H4 (cell line): ENCODE measurements at places on chromosomes 1 and 21. TPM values are rescaled to one million over a fixed set of nuclear protein-coding genes. Genes with fewer than 3 reads are reported as not detected.

DNA sequence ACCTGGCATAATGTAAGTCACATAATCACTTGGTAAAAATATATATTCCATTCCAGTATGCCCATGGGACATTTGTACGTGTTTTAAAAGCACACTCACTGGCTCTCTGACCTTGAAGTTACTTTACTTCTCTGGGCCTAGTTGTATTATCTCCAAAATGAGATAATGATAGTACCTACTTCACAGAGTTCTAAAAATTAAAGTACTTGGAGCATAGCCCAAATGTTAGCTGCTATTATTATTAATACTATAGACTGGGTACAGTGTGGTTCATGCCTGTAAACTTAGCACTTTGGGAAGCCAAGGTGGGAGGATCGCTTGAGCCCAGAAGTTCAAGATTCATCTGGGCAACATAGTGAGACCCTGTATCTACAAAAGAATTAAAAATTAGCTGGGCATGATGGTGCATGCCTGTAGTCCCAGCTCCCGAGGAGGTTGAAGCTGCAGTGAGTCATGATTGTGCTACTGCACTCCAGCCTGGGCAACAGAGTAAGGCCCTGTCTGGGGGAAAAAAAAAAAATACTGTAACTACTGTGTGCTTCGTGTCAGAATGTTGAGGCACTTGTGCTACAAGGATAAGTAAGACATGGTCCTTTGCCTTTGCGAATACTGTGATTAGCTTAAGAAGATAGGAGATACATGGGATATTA lies 45.7 kb downstream of the TDRD5 start:
- no peak for DNase-seq

- DNase-seq = no peak
These were observed 81.0 kb upstream of the ZBTB18 start for GRCh38 chr1:243970077-243970476.

GRCh38 chr1:11558276-11558675 lies 79.3 kb downstream of the DISP3 start:
- no peak for DNase-seq

DNA sequence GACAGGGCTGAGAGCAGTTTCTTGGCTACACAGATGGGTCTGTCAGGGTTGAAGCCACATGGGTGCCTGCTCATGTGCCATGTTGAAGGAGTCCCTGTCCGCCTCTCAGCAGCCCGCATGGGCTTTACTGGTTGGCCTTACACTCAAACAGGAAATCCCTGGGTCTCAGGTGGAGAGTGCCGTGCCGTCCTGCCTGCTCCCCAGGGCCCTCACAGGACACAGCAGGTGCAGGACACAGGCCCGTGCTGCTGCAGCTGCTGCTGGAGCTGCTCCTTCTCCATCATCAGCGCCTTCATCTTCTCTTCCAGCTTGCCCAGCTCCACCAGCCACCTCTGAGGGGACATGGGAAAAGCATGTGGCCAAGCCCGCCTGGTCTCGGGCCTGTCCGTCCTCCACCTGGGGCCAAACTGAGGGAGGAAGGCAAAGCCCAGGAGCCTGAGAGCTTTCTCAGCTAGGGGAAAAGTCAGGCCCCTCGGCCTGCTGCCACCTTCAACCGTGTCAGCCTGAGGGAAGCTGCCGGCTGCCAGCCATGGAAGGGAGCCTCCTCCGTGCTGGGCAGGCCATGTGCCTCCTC lies 5.5 kb downstream of the SLFNL1 start:
- DNase-seq = no peak

GRCh38 chr1:27148591-27148990 lies 6.3 kb downstream of the SLC9A1 start:
- DNase-seq = no peak

GRCh38 chr1:29835874-29836273 lies 599.6 kb downstream of the PTPRU start:
- DNase-seq = no peak

- no peak for DNase-seq
These were observed at the start of gene CHI3L1 for GRCh38 chr1:203186446-203187303. CHI3L1 (minus strand) TSS chr1:203186704; CDS start chr1:203186623, 81 bp downstream.

Gene C1orf226
- 0.23 and 0.56 TPM in 2 replicates for total RNA-seq

DNA sequence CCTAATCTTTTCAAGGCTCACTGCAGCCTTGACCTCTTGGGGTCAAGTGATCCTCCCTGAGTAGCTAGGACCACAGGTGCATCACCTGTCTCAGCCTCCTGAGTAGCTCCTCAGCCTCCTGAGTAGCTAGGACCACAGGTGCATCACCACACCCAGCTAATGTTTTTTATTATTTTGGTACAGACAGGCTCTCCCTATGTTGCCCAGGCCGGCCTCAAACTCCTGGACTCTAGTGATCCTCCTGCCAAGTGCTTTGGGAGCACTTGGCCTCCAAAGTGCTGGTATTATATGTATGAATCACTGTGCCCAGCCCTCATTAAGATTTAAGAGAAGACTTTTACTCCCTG lies 58.5 kb upstream of the S1PR1 start:
- DNase-seq = no peak

- DNase-seq = no peak
These were observed 142.0 kb downstream of the FOXD2 start for GRCh38 chr1:47579809-47580208.

GRCh38 chr1:45317166-45317565 lies 9.5 kb upstream of the HPDL start:
- no peak for DNase-seq

- DNase-seq = no peak
These were observed 13.2 kb upstream of the CTSE start for GRCh38 chr1:206036663-206037455.

DNA sequence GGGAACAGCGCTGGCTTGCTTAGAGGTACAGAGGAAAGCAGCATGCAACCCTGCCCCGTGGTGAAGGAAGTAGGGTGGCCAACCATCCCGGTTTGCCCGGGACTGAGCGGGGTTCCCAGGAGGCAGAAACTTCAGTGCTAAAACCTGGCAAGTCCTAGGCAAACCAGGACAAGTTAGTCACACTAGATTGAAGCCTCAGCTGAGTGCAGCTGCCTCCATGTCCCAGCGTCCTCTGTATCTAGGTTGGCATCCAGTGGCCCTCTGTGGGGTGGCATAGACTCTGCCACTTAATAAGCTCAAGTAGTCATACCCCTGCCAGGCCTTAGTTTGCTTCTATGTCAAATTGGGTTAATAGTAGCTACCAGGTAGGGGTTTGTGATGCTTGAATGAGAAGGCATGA lies 67.1 kb downstream of the ATP2B4 start:
- no peak for DNase-seq

GRCh38 chr1:116439701-116440100 lies 66.7 kb downstream of the ATP1A1 start:
- no peak for DNase-seq

DNA sequence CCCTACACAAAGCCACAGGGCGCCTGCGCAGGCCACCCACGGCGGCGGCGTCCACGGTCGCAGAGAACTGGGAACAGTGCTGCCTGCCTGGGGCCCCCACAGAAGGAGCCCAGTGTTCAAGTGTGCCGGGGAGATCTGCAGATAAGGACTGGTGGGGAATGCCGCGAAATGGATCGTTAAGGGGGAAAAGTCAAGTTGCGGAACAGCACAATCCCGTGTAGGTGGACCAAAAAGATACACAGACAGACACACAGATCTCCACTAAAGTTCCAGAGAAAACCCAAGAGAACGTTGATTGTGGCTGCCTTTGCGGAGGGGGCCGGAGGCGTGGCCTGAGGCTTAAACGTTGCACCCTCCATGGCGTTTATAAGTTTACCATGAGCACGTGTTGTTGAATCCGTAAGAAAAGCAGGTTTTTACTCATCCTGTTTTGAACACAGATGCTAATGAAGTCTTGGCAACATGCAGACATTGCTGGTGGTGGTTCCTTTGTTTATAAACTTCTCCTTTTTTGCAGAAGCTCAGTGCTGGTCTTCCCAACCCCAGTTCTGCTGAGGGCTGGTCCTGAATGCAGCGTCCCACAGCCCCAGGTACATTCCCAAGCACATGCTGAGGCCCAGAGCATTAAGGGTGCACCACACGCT lies 4.1 kb downstream of the SPATC1L start:
- no peak for DNase-seq

DNA sequence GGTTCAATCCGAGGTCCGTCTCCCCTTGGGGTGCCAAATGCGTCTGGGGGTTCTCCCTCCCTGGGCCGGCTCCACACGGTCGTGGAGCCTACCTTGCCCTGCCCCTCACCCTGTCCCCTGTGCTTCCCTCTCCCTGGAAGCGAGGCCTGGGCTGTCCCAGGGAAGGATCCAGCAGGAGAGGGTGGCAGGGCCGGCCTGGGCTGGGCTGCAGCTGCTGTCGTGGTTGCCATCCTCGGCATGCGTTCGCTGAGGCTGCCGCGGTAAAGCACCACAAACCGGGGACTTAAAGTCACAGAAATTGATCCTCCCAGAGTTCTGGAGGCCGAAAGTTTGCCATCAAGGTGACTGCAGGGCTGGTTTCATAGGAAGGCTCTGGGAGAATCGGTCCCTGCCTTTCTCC lies 123.0 kb upstream of the TMPRSS2 start:
- DNase-seq = no peak

- DNase-seq = no peak
These were observed 10.9 kb downstream of the IER5 start for GRCh38 chr1:181099152-181100014.

Gene DPM3
- total RNA-seq = 53.2 and 72.4 TPM in 2 replicates

- no peak for DNase-seq
These were observed 43.5 kb downstream of the DPYD start for GRCh38 chr1:97877307-97877706.

Gene SLC25A24
- 28.7 and 32.2 TPM in 2 replicates for total RNA-seq

DNA sequence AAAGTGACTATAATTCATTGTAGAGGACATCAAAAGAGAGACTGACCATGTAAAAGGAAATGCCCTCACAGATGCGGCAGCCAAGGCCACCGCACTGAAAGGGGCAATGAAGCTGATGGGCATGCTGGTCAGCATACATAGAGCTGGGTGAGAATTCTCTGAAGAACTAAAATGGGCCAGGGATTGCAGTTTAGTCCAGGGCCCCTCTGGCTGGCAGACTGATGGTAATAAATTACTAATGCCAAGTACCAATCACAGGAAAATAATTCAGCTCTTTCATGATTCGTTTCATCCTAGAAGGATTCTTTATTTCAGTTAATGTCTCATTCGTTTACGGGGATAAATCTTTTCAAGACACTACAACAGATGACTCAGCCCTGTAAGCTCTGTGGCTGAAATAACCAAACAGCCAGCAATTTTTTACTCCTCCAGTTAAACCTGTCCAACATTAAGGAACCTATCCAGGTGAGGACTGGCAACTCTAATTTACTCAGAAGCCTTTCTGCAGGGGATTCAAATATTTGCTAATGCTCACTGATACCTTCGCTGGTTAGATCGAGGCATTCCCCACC lies 56.9 kb upstream of the MAP1LC3C start:
- no peak for DNase-seq

GRCh38 chr1:54668567-54668966 lies 27.0 kb downstream of the MROH7 start:
- DNase-seq = no peak

- DNase-seq = peak; percentile 13
These were observed 57.9 kb downstream of the CENPF start for GRCh38 chr1:214660900-214661299.

GRCh38 chr1:20704390-20705202 lies 13.2 kb downstream of the KIF17 start:
- DNase-seq = no peak

GRCh38 chr1:160629286-160630210 lies 17.3 kb downstream of the SLAMF1 start:
- DNase-seq = no peak

GRCh38 chr1:30129001-30129408 lies 594.4 kb downstream of the MATN1 start:
- DNase-seq = no peak
